ENCODE measurements at places on chromosomes 6 and 20. TPM values are rescaled to one million over a fixed set of nuclear protein-coding genes. Genes with fewer than 3 reads are reported as not detected.

- peak; percentile 84 for DNase-seq
These were observed 1.1 kb upstream of the AFDN start for GRCh38 chr6:167825332-167826229.

GRCh38 chr6:97469451-97469850 lies 186.4 kb upstream of the MMS22L start:
- DNase-seq: no peak

GRCh38 chr20:7333841-7334240 lies 566.4 kb downstream of the BMP2 start:
- no peak for DNase-seq

- no peak for DNase-seq
These were observed 1310.1 kb downstream of the EPHA7 start for GRCh38 chr6:92109256-92109655.

SPAG4 gene
- 0.96 TPM for polyA plus RNA-seq

CAP2 gene
- 2.7 TPM for polyA plus RNA-seq

CEP85L gene
- 2.2 TPM for polyA plus RNA-seq

Data from small intestine (tissue), 16 donors.